ENCODE measurements at places on chromosomes 12 and 14.

GRCh38 chr14:65993996-65994395 lies 492.2 kb upstream of the CCDC196 start:
- DNase-seq = no peak

DNA sequence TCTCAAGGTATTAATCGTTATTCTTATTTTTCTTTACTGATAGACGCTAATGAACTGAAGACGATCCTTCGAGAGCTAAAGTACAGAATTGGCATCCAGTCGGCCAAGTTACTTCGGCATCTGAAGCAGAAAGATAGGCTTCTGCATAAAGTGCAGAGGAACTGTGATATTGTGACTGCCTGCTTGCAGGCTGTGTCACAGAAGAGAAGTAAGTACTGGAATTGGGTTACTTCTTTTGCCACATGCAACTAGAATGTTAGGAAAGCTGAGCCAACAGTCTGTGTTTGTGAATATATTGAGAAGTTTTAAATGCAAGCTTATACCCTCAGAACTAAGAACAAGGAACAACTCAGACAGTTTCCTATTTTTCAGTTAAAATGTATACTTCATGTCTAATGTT lies 26.6 kb upstream of the GNS start:
- no peak for DNase-seq

DNA sequence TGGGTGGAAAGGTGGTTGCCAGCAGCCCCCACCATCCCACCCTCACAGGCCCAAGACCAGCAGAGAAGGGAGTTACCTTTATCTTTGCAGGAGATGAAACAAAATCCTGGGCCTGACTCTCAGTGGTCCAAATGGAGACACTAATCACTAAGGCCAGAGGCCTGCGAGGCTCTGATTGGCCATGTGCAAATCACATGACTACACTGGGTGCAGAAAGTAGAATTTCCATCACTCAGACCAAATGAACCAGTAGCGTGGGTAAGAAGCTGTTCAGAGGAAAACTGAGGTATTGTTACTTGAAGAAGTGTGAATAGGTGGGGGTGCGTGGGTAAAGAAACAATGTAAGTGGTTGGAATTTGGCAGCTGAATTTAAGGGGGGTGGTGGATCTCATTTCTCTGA lies 20.2 kb upstream of the PPP1CC start:
- no peak for DNase-seq

- DNase-seq = no peak
Observed at GRCh38 chr14:95215094-95215725, 57.9 kb upstream of the DICER1 start.

- no peak for DNase-seq
Observed at GRCh38 chr12:124501112-124501561, 66.3 kb downstream of the NCOR2 start.

DNA sequence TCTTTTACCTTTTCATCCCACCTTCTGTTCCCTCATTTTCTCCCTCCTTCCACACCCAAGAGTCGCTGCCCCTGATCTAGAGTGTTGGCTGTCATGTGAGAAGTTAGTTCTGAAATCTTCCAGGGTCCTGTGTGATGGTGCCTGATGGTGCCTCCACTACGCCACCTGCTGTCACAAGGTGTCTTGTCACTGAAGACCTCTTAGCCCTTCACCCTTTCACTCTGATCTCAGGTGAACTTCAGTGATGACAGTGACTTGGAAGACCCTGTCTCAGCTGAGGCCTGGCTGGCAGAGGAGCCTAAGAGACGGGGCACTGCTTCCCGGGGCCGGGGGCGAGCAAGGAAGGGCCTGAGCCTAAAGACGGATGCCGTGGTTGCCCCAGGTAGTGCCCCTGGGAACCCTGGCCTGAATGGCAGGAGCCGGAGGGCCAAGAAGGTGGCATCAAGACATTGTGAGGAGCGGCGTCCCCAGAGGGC lies 7.6 kb upstream of the PFDN5 start:
- DNase-seq = peak; percentile 38

DNA sequence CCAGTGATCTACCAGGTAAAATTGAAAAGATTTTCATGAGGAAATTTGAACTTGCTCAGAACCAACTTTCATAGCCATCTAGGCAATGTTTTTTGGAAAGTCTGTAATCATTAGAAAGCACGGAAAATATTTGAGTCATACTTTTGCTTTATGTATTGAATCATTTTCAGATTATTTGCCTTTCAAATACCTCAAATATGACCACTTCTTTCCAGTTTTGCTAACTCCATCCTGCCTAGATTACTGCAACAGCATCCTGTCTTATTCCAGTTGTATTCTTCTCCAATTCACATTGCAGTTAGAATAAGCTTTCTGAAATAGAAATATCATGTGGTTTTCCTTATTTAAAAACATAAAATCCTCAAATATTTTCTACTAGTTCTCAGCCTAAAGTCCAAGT lies 239.8 kb upstream of the FAR2 start:
- no peak for DNase-seq

- no peak for DNase-seq
Observed at GRCh38 chr12:26435069-26435404, 239.7 kb downstream of the SSPN start.

- peak; percentile 76 for DNase-seq
Observed at GRCh38 chr14:22497671-22498093, 91.3 kb downstream of the DAD1 start.

DNA sequence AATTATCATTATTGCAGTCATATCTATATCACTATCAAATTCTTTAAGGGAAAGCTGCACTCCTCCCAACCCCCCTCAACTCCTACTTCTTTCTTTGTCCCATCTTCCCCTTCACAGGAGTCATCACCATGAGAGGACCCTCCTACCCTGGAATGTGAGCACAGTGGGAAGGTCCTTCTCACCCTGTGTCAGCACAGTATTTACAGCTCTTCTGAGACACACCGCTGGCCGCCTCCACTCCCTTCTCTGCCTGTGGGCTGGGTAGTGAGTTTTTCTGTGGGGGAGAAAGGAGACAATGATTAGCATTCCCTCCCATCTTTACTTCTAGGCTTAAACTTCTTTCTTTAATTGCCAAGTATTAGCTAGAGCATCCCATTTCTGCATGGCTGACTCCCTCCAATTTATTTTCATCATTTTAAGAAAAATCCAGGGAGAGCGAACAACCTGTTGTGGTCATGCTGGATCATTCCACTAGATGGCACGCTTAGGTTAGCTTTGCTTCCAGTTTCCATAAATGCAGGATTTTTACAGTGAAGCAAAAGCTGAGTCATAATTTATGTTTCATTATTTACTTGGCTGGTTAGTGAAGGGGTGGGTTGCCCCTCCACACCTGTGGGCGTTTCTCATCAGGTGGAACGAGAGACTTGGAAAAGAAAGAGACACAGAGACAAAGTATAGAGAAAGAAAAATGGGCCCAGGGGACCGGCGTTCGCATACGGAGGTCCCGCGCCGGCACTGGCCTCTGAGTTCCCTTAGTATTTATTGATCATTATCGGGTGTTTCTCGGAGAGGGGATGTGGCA lies 188.5 kb downstream of the ALX1 start:
- peak; percentile 24 for DNase-seq

GRCh38 chr12:50107416-50108268 lies 3.8 kb downstream of the GPD1 start:
- no peak for DNase-seq
